Left renal cortex interstitium (tissue), 4 donors: ENCODE measurements at places on chromosomes 6 and 20. TPM values are rescaled to one million over a fixed set of nuclear protein-coding genes. Genes with fewer than 3 reads are reported as not detected.

GRCh38 chr20:51579137-51579536 lies 36.6 kb upstream of the NFATC2 start:
- DNase-seq = no peak

DNA sequence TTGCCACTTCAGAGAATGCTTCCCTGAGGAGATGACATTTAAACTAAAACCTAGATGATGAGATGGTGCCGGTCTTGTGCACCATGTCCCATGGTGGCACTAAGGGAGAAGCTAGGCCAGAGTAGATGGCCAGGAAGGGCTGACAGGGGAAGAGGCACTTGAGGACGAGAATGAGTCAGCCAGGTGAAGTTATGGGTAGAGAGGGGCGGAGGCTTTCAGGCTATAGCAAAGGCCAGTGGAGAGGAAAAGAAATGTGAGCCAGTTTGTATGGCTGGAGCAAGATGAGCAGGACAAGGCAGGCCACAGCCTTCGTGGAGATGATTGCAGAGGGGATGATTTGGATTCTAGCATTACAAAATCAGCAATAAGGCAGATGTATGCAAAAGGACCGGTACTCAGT lies 44.7 kb upstream of the ADGRF4 start:
- DNase-seq = no peak

DNA sequence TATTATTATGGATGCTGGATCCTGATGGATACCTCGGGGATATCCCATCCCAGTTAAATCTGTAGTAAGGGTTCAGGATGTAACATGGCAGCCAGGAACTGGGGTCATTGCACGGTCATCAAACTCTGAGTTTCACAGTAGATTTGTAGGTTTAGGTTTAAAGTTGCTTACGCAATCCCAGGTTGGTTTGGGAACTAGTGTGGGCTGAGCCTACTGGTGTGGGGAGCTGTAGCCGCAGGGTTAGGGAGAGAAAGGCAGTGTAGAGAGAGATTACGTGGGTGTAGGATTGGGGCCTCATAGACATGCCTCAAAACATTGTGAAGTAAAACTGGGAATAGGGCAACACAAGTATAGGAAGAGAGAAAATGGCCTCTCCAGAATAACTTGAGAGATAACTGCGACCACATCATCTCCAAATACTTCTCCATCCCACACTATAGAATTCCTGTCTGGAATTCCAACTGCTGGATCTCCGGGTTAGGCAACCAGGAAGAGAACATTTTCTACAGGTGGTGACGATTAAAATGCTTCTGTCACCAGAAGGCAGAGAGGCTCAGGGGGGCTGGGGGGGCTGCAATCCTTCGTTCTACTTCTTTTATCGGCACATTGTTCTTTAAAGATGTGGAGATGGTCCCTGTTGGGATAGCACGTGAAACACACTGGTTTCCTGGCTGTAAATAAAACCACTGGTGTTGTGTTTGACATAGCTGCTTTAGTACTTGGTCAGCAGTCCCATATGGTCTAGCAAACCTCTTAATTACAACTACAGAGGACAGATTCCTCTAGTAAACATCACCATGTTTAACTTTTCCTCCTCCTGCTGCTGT lies 44.9 kb upstream of the TMEM170B start:
- no peak for DNase-seq

DNA sequence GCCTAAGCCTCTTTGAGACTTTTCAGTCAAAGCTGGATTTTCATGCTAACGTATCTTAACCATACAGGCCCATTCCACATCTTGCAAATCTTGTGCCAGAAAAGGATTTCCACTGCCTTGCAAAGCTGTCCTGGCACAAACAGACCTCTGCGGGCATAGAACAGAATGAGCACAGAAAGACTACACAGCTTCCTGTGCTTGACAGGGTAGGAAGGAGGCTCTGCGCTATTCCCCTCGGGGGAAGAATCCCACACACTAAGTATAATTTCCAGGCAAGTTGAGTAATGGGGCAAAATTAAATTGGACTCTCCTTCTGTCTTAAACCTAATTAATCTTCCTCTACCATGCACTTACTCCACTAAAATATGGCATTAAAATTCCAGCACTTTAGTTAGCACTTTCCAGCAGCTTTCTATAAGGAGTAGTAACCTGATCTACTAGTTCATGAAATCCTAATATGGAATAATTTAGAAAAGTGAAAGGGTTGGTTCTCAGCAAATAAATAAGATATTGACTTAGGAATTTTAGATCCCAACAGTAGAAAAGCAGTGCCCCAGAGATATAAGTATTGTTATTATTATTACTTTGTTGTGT lies 532.1 kb upstream of the JAG1 start:
- DNase-seq = no peak

- DNase-seq = no peak
Observed at GRCh38 chr6:37620519-37620918, 77.2 kb downstream of the MDGA1 start.

DNA sequence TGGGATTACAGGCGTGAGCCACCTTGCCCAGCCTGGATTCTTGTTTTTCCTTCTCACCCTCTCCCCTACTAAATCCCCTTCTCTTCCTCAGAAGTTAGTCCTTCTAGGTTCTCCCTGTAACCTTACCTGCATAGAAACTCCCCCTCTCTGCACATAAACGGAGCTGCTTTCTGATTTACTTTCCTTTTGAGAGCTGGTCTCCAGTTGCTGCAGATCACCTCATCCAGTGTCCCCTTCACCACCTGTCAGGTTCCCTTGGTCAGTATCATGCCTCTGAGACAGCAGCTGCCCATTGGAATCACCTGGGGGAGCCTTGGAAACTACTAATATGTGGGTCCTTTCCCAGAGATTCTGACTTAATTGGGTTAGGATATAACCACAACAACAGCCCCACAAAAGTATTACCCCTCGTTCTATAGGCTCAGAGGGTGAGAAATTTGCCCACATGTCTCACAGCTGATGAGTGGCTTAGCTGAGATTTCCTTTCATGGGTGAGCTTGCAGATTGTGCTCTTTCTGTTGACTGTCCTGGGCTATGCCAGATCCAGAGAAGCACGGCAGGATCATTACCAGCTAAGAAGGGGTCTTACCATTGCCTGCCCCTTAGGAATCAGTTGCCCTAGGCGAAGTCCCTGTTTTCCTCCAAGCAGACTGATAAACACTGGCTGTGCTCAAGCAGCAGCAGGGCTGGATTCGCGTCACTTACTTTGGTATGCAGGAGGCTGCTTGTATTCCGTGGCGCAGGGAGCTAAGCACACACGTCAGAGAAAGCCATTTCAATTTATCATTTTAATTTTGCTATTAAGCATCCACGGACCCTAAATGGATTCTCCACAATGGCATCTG lies 51.3 kb downstream of the AKAP12 start:
- DNase-seq = peak; percentile 67

- DNase-seq = no peak
Observed at GRCh38 chr6:136889271-136890193, 32.6 kb upstream of the SLC35D3 start.

DNA sequence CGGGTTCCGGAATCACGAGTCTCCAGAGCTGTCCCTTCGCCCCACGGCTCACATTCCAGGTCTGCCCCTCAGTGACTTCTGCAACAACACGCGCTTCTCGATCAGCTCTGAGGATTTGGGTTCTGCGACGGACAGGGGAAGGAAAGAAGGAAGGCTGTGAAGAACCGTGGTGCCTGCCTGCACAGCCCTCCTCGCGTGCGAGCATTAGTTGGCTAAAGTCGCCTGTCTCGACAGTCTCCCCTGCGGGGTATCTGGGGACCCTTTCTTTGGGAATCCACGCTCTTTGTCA lies 23.1 kb downstream of the VPS52 start:
- DNase-seq = no peak

EYA4 gene
- 10.1 TPM for polyA plus RNA-seq

CDH26 gene
- 0.27 TPM for polyA plus RNA-seq

PERP gene
- 24.9 TPM for polyA plus RNA-seq

SERPINB1 gene
- 17.2 TPM for polyA plus RNA-seq
